ENCODE measurements at places on chromosomes 7 and 10. TPM values are rescaled to one million over a fixed set of nuclear protein-coding genes. Genes with fewer than 3 reads are reported as not detected.

Gene RAB19
- 14.5 TPM for total RNA-seq

Gene LUC7L2
- total RNA-seq: 114 TPM

- no peak overlapping the region for H3K4me3 ChIP-seq
- H3K36me3 ChIP-seq: peaks cover 4% of the 10 kb centered on the region
- no peaks in the 10 kb centered on the region for H3K27me3 ChIP-seq
- DNase-seq: no peak
- H3K4me1 ChIP-seq: no peaks in the 10 kb centered on the region
Measured at GRCh38 chr10:60253484-60253883, 136.2 kb downstream of the ANK3 start.

Gene ACTL6B
- not detected for total RNA-seq

- H3K36me3 ChIP-seq: no peaks in the 10 kb centered on the region
- H3K27ac ChIP-seq: no peak overlapping the region
- no peak for DNase-seq
- peaks cover 5% of the 10 kb centered on the region for H3K27me3 ChIP-seq
Measured at GRCh38 chr10:122782911-122783310, 62.7 kb downstream of the CUZD1 start.

Gene PLAU
- 0.45 TPM for total RNA-seq

Gene TRPV5
- total RNA-seq: not detected

GRCh38 chr10:96758423-96758822 is 38.1 kb upstream of the PIK3AP1 start:
- H3K27ac ChIP-seq: no peak overlapping the region
- no peaks in the 10 kb centered on the region for H3K4me1 ChIP-seq
- H3K4me3 ChIP-seq: no peak overlapping the region
- H3K27me3 ChIP-seq: no peaks in the 10 kb centered on the region

DNA sequence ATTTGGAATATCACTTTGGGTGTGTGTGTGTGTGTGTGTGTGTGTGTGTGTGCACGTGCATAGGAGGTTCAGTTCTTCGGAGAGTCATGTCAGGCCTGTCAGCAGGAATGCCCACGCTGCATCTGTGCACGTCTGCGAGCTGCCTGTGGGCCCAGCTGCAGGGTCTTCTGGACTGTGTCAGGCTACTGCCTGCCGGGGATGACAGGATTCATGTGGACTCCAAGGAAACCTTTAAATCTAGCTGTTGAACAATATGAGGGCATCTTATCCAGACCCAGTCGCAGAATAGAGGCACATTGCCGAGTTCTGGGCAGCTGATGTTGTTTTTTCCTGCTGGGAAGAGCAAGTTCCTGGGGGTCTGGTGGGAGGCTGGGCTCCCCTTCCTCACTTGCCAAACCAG is 19.0 kb downstream of the AQP1 start:
- no peaks in the 10 kb centered on the region for H3K4me1 ChIP-seq
- no peak overlapping the region for H3K4me3 ChIP-seq
- DNase-seq: peak; percentile 5
- H3K27ac ChIP-seq: no peak overlapping the region
- H3K36me3 ChIP-seq: no peaks in the 10 kb centered on the region

GRCh38 chr7:120740348-120740747 is 117.6 kb downstream of the TSPAN12 start:
- no peaks in the 10 kb centered on the region for H3K4me1 ChIP-seq
- peaks cover 5% of the 10 kb centered on the region for H3K27me3 ChIP-seq
- H3K4me3 ChIP-seq: no peak overlapping the region
- DNase-seq: no peak
- no peak overlapping the region for H3K27ac ChIP-seq

- no peak for DNase-seq
- H3K4me3 ChIP-seq: no peak overlapping the region
- H3K27me3 ChIP-seq: no peaks in the 10 kb centered on the region
- no peaks in the 10 kb centered on the region for H3K36me3 ChIP-seq
- peaks cover 73% of the 10 kb centered on the region for H3K4me1 ChIP-seq
Measured at GRCh38 chr10:72243822-72244437, 27.9 kb upstream of the ASCC1 start.

Gene NUTM2E
- total RNA-seq: not detected

- no peak overlapping the region for H3K27ac ChIP-seq
- DNase-seq: no peak
- no peaks in the 10 kb centered on the region for H3K36me3 ChIP-seq
- H3K4me3 ChIP-seq: no peak overlapping the region
Measured at GRCh38 chr7:36765605-36766004, 41.3 kb upstream of the AOAH start.

- no peak overlapping the region for H3K27ac ChIP-seq
- no peaks in the 10 kb centered on the region for H3K36me3 ChIP-seq
- no peaks in the 10 kb centered on the region for H3K27me3 ChIP-seq
- H3K4me1 ChIP-seq: no peaks in the 10 kb centered on the region
Measured at GRCh38 chr7:41641665-41642014, 61.2 kb downstream of the INHBA start.

DNA sequence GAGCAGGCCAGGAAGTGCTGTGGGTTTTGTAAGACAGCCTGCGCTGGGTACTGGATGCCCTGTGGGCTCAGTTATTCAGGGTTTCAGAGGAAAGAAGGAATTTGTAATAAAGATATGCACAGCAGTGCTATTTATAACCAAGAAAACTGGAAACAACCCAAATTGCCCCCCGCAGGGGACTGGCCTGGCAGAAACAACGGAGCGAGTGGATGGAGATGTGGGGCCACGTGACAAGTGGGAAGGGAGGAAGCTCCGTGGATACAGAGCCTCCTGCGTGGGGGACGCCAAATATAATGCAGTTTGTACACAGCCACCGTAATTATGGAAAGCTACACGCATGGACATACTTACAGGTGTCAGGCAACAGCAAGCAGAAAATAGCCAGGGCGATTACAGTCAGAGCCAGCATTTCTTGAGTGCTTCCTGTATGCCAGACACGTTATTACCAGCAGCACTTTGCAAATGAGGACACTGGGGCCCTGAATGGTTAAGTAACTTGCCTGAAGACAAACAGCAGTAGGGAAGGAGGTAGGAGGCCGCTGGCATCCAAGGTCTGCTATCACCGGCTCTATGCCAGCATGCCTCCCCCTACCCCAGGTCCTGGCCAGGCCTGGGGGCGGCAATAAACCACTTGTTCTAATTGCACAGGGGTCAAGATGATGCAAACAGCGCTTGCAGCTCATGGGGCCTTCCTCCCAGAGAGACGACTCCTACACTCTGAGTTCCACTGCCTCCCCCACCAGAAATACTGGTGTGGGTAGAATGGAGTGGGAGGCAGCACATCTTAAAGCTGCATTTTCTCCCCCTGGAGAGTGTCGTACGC is 8.7 kb upstream of the CAMK2B start:
- no peaks in the 10 kb centered on the region for H3K4me1 ChIP-seq
- DNase-seq: no peak
- H3K27ac ChIP-seq: no peak overlapping the region
- H3K36me3 ChIP-seq: no peaks in the 10 kb centered on the region
- no peak overlapping the region for H3K4me3 ChIP-seq

DNA sequence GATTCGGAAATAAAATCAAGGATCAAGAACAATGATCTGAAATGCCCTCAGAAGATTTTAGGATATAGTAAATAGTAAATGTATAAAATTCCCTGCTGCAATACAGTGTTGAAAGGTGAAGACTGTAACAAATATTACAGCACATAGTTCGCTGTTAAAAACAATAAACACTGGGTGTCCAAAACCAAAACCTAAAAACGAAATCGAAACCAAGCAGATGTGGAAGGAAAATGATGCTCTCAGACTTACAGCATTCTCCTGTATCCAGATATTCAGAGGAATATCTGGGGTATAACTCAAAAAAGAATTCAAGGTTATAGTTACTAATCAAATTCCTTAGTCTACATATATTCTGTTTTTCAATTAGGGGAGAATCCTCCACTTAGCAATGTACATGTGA is 708.1 kb upstream of the PCDH15 start:
- H3K27me3 ChIP-seq: no peaks in the 10 kb centered on the region
- no peaks in the 10 kb centered on the region for H3K4me1 ChIP-seq
- H3K36me3 ChIP-seq: no peaks in the 10 kb centered on the region
- H3K4me3 ChIP-seq: no peak overlapping the region
- DNase-seq: no peak

- H3K4me3 ChIP-seq: no peak overlapping the region
- H3K27me3 ChIP-seq: peaks cover 3% of the 10 kb centered on the region
- no peaks in the 10 kb centered on the region for H3K4me1 ChIP-seq
- DNase-seq: no peak
Measured at GRCh38 chr7:36348256-36348655, 41.4 kb upstream of the ANLN start.

DNA sequence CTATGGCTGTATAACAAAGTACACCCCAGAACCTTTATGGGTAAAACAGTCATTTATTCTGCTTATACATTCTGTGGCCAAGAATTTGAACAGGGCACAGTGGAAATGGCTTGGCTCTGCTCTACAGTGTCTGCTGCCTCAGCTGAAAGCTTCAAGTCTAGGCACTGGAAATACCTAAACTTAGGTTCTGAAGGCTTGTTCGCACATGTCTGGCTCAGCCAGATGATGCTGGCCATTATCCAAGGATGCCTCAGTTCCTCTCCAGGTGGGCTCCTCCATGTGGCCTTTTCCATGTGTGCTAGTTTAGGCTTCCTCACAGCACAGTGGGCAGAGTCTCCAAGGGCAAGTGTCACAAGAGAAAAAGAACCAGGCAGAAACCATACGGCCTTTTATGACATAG is 76.8 kb downstream of the RALA start:
- H3K27ac ChIP-seq: no peak overlapping the region
- H3K36me3 ChIP-seq: peaks cover 28% of the 10 kb centered on the region
- no peak for DNase-seq
- H3K4me3 ChIP-seq: no peak overlapping the region
- H3K27me3 ChIP-seq: no peaks in the 10 kb centered on the region

DNA sequence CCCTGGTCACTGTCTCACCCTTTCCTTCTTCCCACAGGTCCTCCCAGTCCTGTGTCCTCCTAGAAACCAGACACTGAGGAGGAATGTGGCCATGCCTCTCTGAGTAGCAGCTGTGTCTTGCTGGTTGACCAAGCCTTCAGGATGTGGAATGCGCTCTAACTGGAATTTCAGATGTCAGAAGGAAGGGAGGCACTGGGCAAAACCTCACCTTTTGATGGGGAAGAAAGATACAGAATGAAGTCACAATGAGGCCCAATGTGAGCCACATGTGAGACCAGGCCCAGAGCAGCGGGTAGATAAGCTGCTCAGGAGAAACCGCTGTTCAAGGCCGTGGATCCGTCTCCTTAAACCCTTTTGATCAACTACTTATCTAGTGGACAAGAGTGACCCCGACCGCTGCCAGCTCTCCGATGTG is 54.8 kb upstream of the ECHDC3 start:
- no peaks in the 10 kb centered on the region for H3K36me3 ChIP-seq
- H3K4me3 ChIP-seq: no peak overlapping the region
- H3K27me3 ChIP-seq: no peaks in the 10 kb centered on the region
- no peak for DNase-seq

DNA sequence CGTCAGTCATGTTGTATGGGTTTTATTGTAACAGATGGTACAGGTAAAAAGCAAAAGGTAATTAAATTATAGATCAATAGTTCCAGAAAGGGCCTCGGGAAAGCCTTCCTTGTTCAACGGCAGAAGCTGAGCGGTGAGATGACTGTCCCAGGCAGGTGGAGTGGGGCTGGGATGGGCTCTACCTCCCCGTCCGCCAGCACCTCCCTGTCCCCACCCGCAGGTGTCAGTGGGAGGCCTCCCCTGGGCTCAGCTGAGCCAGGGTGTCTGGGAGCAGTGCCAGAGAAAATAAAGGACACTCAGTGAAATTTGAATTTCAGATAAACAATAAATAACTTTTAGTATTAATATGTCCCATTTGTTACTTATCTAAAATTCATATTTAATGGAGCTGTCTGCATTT is 58.9 kb downstream of the CLRN3 start:
- H3K27me3 ChIP-seq: peaks cover 4% of the 10 kb centered on the region
- no peak overlapping the region for H3K4me3 ChIP-seq
- H3K4me1 ChIP-seq: no peaks in the 10 kb centered on the region

- H3K4me1 ChIP-seq: peaks cover 27% of the 10 kb centered on the region
- no peaks in the 10 kb centered on the region for H3K36me3 ChIP-seq
- no peak overlapping the region for H3K4me3 ChIP-seq
- H3K27me3 ChIP-seq: no peaks in the 10 kb centered on the region
- no peak for DNase-seq
Measured at GRCh38 chr10:63273577-63273976, 140.4 kb downstream of the NRBF2 start.

DNA sequence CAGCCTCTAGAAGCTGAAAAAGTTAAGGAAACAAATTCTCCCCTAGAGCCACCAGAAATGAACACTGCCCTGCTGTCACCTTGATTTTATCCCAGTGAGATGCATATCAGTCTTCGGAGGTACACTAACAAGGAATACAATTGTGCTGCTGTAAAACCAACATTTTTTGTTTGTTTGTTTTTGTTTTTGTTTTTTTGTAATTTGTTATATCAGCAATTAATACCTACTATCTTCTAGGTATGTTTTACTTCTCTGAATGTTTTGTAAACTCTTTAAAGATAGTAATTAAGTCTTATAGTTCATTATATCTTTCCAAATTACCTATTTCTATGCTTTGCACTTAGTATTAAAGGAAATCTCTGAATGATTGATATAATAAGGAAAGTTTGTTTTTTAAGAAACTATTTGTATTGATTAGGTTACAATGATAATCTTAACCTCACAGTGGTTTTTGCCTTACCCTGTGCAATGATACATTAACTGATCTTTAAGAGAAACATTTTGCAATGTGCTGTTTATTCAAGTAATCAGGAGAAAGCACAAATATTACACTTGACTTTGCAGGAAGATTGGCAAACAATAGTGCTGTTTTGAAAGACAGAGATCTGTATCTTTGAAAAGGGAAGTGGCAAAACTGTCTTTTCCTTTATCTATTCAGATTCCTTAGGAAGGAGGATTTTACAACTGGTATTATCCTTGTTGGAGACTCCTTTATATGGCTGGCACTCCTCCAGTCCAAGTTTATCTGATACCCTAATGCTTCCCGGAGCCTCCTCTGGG is 11.3 kb upstream of the HGF start:
- no peak overlapping the region for H3K27ac ChIP-seq
- no peaks in the 10 kb centered on the region for H3K27me3 ChIP-seq
- H3K4me1 ChIP-seq: no peaks in the 10 kb centered on the region
- DNase-seq: no peak

Gene EGR2
- total RNA-seq: 66.9 TPM

Gene FOXL3
- total RNA-seq: not detected

GRCh38 chr10:98748298-98748697 is 301.6 kb upstream of the HPS1 start:
- H3K4me3 ChIP-seq: no peak overlapping the region
- H3K27ac ChIP-seq: no peak overlapping the region
- H3K36me3 ChIP-seq: no peaks in the 10 kb centered on the region
- DNase-seq: no peak

Gene PRKG1
- not detected for total RNA-seq

- no peak for DNase-seq
- H3K27ac ChIP-seq: peak overlapping the region; percentile 8
- H3K36me3 ChIP-seq: peaks cover 55% of the 10 kb centered on the region
- peaks cover 40% of the 10 kb centered on the region for H3K4me1 ChIP-seq
Measured at GRCh38 chr7:74187915-74188675, 13.9 kb downstream of the EIF4H start.
